ENCODE measurements at places on chromosomes 6 and 20.

DNA sequence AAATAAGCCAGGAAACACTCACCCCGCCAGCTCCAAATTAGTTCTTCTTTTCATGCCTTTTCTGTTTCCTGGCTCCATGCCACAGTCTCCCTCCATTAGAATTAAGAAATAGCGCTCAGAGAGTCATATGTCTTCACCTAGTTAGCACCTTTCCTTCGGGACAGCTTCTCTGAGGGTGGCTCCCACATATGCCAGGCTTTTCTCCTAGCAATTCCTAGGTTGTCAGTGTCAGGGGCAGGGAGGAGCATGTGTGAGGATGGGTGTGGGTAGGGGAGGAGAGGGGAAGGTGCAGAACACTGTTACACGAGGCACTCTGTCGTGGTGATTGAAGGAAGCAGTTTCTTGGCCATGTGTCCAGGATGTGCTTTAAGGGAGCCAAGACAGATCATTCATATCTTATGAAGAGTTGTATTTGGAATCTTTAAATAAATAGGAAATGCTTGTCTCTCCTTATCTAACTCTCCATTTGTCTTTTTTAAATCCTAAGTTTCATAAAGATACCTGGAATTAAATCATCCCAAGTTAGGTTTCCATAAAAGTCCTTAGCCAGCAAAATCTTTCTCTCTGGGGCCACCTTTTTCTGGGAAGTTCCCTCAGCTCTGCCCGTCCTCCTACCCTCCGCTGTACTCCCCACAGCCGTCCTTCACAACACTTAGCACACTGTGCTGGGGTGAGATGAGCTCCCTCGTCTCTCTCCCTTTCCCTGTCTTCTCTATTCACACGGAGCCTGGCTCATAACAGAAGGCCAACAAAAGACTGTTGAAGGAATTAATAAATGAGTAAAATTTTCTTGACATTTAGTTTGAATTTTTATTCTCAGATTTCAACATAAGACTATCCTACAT, 361.0 kb downstream of the CD83 start:
- DNase-seq: no peak

DNA sequence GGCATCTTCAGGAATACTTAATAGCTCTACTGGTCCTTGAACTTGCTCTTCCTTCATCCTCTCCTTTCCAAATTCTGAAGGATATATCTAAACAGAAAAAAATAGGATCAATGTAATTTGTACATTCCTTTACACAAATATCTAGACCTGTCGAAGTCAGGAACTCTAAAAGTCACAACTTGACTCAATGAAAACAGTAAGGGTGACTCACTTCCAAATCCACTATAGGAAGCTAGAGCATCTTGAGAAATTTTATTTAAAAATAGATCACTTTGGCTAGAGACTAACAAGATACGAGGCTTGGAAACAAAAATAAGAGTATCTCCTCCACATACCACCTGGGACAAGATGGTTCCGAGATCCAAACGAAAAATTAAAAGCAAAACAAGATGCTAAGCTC, 12.2 kb downstream of the ESF1 start:
- no peak for DNase-seq

DNA sequence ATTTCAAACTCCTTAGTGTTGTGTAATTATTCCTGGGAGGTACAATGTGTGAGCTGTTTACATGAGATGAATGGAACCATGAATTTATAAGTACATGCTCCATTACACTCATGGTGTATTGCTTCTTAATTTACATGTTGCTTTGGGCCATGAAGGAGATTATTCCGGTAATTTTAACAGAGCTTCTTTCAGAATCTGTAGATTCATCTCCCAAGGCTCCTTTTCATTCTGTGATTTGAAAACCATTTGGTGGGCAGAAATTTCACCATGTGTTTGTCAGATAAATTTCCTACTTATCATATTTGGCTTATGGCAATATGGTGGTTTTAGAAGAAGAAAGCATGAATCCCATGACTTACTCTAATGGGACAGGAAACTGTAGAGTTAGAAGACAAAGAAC, 421.6 kb upstream of the EYS start:
- DNase-seq: no peak

GRCh38 chr6:95574811-95575210, 2.5 kb upstream of the MANEA start:
- DNase-seq: no peak

DNA sequence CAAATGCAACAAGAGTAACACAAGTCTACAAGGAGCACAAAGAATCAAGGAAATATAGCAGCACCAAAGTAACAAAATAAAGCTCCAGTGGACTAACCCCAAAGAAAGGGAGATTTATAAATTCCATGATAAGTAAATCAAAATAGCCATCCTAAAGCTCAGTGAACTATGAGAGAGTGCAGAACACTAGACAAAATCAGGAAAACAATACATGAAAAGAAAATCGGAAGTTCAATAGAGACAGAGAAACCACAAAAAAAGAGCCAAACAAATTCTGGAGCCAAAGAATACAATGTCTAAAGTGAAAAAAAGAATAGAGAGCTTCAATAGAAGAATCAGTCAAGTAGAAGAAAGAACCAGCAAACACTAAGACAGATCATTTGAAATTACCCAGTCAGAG, 247.3 kb upstream of the TENT5A start:
- no peak for DNase-seq

- no peak for DNase-seq
These were observed 560.5 kb downstream of the PKHD1 start for GRCh38 chr6:51526922-51527321.

DNA sequence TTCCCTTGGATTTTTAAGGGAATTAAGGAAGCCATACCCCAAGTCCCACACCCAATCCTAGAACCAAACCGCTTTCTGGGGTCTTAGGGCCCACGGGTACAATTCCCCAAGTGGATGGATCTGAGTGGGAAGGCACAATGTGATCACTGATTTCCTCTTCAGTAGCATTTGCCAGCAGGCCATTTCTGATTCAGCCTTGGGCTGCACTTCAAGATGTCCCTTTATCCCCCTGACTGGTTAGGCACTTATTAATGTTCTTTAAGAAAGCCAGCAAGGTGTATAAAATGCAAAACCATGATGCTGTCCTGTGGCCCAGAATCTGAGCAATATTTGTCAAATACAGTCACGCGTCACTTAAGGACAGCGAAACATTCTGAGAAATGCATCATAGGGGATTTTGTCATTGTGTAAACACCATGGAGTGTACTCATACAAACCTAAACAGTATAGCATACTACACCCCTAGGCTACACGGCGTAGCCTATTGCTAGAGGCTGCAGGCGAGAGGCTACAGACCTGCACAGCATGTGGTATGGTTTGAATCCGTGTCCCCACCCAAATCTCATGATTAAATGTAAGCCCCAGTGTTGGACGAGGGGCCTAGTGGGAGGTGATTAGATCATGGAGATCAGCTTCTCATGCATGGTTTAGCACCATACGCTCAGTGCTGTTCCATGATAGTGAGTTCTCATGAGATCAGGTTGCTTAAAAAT, 234.2 kb downstream of the NRN1 start:
- no peak for DNase-seq

- peak; percentile 63 for DNase-seq
These were observed 141.0 kb downstream of the OR2B2 start for GRCh38 chr6:27771235-27771634.

All from endodermal cell (in vitro differentiated cells).